ENCODE measurements at places on chromosomes 12 and 14.
A peak's percentile ranks its signal among the peaks of the same experiment; 100 is the strongest.

DNA sequence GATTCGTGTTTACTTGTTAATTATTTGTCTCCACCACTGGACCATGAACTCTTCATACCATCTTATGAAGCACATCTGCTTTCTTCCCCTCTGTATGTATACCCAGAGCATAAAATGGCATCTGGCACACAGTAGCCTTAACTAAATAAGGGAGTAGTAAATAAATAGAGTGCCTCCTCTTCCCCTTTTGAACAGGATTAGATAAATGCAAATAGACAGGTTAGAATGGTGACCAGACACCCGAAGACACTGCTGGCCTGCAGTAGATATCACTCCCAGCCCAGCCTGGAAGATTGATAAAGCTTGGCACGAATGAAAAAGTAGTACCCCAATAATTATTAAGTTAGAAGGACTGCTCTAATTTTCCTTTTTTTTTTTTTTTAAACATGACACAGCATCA, 6.9 kb downstream of the GALNT4 start:
- no peak for DNase-seq

- no peak for DNase-seq
Measured at GRCh38 chr14:93972618-93973205, 3.7 kb downstream of the ASB2 start.

DNA sequence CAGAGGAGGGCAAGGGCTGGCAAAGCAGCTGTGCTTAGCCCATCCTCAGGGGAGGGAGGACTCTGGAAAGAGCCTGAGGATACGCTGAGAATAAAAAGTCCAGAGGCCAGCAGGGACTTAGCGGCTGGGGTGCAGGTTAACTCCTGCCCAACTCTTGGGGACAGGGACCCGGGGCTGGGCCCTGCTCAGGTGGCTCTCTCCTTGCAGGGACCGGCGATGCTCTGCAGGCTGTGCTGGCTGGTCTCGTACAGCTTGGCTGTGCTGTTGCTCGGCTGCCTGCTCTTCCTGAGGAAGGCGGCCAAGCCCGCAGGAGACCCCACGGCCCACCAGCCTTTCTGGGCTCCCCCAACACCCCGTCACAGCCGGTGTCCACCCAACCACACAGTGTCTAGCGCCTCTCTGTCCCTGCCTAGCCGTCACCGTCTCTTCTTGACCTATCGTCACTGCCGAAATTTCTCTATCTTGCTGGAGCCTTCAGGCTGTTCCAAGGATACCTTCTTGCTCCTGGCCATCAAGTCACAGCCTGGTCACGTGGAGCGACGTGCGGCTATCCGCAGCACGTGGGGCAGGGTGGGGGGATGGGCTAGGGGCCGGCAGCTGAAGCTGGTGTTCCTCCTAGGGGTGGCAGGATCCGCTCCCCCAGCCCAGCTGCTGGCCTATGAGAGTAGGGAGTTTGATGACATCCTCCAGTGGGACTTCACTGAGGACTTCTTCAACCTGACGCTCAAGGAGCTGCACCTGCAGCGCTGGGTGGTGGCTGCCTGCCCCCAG, 2.8 kb downstream of the B3GNT4 start:
- DNase-seq: no peak

DNA sequence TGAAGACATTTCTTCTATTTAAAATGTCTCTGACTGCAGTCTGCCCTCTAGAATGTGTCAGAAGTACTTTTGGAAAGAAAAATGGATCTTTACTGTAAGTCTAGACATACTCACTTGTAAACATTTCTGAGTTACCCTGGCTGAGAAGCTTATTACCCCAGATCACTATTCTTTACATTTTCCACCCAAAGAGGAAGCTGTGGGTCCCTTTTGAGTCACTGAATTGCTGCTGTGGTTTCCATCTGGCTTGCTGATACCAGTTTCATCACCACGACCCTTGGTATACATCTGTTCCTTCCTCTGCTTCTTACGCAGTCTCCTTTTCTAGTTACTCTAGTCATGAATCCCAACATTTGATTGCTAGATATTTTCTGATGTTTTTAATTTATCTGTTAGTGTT, 20.2 kb upstream of the CLEC4D start:
- DNase-seq: no peak

GRCh38 chr12:107779077-107779831, 4.8 kb downstream of the ASCL4 start:
- no peak for DNase-seq

GRCh38 chr12:50243507-50243906, 39.8 kb downstream of the LIMA1 start:
- no peak for DNase-seq

DNA sequence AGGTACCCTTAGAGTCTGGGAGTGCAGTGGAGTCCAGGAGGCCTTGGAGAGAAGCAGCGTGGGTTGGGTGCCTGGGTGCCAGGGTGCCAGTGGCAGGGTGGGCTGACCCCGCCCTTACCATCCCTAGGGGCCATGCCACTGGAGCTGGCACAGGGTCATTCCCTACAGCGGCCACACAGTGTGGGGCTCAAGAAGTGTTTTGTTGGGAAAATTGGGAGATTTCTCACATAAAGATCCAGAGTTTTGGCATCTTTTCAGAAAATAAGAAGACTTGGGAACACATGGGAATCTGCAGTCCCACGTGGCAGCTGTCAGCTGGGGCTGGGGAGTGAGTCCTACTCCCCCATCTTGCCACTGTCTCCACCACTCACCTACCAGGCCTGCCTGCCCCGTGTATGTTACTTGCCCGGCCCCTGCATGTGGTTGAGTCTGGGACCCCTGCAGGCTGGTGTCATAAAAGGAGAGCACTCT, 4.2 kb downstream of the VASH1 start:
- no peak for DNase-seq

DNA sequence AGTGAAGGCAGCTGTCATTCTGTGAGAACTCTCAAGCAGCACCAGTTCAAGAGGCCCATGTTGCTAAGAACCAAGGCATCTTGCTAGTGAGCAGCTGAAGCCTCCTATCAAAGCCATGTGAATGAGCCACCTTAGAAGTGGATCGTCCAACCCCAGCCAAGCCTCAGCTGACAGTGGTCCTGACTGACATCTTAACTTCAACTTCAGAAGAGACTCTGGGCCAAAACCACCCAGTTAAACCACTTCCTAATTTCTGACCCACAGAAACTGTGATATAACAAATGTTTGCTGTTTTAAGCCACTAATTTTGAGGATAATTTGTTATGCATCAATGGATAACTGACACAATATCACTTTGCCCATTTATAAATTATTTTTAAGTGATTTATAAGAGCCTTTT, 256.0 kb downstream of the RPAP3 start:
- no peak for DNase-seq

DNA sequence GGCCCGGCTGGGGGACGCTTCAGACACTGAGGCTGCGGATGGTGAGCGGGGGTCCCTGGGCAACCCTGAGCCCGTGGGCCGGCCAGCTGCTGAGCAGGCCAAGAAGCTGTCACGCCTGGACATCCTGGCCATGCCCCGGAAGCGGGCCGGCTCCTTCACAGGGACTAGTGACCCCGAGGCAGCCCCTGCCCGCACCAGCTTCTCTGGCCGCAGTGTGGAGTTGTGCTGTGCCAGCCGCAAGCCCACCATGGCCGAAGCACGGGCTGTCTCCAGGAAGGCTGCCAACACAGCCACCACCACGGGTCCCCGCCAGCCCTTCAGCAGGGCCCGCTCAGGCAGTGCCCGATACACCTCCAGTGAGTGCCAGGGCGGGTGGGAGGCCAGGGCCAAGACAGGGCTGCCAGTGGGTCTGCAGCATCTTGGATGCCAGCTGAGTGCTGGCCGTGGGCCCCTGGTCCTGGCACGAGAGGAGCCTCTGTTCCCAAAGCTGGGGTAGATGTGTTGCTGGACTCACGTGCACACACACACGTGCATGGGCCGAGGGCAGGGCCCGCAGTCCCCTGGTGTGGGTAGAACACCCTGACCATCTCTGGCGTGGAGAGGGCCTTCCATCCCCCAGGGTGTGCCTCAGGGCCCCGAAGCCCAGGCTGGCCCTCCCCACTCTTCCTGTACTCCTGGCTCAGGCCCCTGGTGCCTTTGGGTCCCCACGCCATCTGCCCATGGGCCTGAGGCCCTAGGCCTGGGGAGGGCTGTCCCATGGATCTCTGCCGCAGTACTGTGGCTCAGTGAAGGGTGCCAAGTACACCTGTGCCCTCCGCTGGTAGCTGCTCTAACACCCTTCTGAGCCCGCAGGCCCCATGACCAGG, 22.8 kb downstream of the CEP170B start:
- no peak for DNase-seq

DNA sequence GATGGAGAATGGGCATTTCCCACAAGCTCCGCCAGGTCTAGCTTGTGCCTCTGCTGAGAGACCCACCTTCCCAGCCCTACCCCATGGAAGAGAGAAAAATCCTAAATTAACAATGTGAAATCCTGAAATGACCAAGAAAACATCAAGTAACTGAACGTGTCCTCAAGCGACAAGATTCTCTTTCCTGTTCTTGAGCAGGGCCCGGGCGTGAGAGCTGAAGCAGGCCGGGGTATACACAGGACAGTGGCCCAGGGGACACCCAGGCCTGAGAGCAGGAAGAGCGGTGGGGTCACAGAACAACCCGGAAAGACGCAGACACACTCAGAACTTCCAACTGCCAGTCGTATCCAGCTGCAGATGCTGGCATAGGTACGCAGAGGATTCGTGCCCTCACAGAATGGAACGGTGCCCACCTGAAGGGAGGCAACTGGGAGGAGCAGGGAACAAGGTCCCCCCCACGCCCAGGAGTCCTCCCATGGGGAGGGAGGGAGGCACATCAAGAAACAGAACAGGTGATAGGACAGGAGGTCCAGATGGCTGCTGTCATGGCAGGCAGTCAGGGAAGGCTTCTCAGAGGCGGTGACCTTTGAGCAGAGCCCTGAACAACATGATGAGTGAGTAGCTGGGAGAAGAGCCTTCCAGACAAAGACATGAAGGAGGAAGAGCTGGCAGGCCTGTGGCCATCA, 9.1 kb downstream of the RIMBP2 start:
- DNase-seq: no peak

GRCh38 chr12:104873374-104873773, 84.7 kb downstream of the SLC41A2 start:
- DNase-seq: no peak

DNA sequence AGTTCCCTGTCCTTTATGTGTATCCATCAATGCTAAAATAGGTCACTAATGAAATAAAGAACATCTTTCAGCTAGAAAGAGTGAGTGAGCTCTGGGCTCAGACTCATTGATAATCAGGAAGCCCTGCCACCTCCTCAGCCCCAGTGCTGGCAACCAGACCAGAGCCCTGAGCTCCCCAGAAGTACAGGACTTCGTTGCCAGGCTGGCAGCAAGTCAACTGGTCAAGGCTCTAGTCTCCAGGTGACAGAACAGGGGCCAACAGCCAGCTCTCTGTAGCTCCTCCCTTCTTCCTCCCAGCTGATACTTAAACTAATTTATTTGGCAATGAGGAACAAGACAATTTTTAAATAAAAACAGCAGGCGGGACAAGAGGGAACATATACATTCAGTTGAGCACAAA, 145.3 kb downstream of the EGLN3 start:
- no peak for DNase-seq

GRCh38 chr12:47767216-47767724, 5.8 kb upstream of the SLC48A1 start:
- DNase-seq: no peak

DNA sequence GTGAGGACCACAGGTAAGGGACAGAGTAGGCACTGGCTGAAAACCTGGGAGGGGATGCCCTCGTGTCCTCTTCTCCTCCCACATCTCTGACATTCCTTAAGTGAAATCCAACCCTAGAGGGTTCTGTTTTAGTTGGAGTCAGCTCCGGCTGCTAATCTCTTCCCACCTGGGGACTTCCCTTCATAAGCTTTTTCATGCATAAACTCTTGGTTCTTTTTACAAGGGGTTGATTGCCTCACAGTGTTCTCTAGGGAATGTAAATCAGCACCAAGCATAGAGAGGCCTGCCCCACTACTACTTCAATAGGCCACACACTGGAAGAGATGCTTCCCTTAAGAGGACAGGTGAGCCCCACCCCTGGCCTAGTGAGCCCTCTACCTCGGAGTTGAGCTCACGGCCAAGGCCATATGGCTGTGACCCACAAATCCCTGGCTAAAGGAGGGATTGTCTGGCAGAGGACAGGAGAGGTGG, 3.2 kb upstream of the SYNDIG1L start:
- no peak for DNase-seq

DNA sequence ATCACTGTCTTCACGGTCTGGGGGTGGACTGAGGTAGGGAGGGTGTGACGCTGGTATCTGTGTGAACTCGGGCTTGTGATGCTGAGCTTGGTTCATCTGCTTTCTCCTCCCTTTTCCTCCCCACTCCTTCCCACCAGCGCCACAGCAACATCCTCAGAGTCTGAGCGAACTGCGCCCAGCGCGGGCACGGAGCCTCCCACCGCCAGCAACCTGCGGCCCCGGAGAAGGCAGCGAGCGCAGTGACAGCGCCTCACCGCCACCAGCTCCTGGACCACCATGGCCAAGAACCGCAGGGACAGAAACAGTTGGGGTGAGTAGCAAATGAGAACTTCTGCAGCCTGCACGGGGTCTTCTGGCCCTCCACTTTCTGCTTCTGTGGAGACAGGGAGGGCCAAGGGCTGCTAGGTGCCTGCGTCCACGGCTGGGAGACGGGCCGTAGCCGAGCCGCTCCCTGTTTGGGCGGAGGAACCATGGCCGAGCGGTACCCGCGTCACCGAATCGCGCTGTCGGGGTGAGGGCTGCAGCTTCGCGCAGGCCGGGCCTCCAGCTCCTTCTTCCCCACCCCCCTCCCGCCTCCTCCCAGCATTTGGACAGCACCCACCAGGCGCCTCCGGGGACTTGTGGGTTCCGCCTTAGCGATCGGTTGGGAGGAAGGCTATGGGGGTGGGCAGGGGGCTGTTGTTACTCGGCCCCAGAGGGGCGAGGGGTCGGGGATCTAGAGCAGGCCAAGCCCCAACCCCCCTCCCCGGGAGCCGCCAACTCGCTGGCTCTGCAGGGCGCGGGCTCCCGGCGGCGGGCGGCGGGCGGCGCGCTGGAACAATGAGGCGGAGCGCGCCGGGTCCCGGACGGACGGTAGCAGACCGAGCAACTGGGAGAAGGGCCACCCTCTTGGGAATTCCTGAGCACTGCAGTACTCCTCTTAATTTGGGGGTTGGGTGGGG, at the start of gene ATL1:
Gene ATL1 (plus strand): TSS at position 156 of the 941 bp plus-strand sequence. CDS start 121 bp downstream, at position 277.
- peak; percentile 86 for DNase-seq

DNA sequence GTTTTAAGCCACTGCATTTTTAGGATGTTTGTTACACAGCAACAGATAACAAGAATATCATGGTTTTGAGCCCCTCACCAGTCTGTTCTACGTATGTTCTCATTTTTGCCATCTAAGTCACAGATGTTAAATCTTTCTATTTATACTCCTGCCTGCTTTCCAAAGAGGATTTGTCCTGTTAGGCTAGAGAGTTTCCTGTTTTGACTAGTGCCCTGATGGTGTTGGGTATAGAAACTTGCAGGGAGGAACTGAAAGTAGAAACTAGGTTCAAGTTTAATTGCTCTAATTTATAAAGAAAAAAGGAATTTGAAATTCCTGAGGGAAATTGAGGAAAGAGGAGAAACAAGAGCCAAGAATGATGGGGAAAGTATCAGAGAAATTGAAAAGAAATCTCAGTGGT, 74.4 kb upstream of the COCH start:
- DNase-seq: no peak

GRCh38 chr12:32896432-32897280, at the start of gene PKP2:
Gene PKP2, minus strand, starts transcription at chr12:32896777. Its CDS starts 46 bp downstream, at chr12:32896731.
- peak; percentile 98 for DNase-seq

- no peak for DNase-seq
Measured at GRCh38 chr12:13411287-13411686, 214.8 kb downstream of the EMP1 start.

Measured in mammary epithelial cell (primary cell).